Left ventricle myocardium superior (tissue), 1 donor: ENCODE measurements at places on chromosomes 1 and 21.

DNA sequence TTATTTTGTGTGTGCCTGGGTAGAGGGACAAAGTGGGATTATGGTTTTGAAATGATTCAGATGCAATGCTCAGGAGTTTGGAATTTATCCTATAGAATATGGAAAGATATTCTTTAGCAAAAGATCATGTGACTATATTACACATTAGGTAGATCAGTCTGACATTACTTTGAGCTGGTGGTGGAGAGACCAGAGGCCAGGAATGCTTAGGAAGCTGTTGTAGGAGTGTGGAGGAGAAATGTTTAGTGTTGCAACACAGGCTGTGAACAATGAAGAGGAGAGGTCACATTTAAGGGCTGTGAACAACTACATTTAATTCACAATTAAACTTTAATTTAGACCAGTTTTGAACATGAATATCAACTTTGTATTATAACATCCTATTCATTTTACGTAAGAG lies 45.3 kb upstream of the PODN start:
- DNase-seq: no peak

GRCh38 chr1:77797991-77798390 lies 18.5 kb downstream of the MIGA1 start:
- DNase-seq: no peak

DNA sequence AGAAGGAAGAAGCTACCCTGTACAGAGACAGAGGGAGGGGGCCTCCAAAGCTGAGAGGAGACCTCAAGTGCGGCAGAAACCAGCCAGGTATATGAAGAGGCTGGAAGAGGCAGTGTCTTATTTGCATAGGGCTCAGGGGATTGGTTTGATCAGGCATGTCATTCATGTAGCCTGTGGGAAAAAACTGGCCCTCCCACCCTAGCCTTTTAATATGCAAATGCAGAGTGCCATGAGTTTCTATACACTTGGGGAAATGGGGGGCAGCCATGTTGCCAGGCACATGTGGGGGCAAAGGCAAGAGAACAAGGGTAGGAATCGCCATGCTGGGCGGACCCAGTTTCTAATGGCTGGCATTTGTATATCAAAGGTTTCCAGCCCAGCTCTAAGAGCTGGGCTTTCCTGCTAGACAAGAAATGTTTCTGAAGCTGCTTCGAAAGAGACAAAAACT lies 172.7 kb downstream of the RASAL2 start:
- no peak for DNase-seq

GRCh38 chr1:230971771-230972170 lies 6.9 kb downstream of the TTC13 start:
- no peak for DNase-seq

DNA sequence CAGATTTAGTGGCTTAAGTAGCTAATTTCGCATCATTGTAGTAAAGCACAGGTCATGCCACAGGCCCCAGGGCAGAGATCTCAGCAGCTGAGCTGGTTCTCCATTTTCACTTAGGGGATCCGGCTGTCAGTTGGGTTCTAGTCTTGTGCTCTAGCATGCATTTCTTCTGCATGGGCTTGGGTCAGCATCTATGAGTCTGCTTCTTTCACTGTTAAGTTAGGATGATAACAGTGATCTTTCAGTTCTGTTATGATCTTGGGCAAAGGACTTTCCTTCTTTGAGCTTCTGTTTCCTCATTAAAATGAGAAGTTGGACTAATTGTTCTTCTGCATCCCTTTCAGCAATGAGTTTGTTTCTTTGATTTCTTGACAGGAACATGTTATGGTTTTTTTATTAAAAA lies 123.6 kb upstream of the DNAH14 start:
- DNase-seq: no peak

GRCh38 chr1:43414634-43415223 lies 25.0 kb downstream of the SZT2 start:
- DNase-seq: peak; percentile 44

GRCh38 chr21:46202592-46203202 lies 18.4 kb upstream of the SPATC1L start:
- DNase-seq: no peak
